ENCODE measurements at places on chromosomes 16 and 17.
A peak's percentile ranks its signal among the peaks of the same experiment; 100 is the strongest.

GRCh38 chr17:4487296-4487695 is 11.4 kb upstream of the SPNS2 start:
- H3K4me1 ChIP-seq: peaks cover 34% of the 10 kb centered on the region
- no peak overlapping the region for H3K27ac ChIP-seq
- peaks cover 5% of the 10 kb centered on the region for H3K36me3 ChIP-seq
- DNase-seq: no peak
- H3K4me3 ChIP-seq: no peak overlapping the region

DNA sequence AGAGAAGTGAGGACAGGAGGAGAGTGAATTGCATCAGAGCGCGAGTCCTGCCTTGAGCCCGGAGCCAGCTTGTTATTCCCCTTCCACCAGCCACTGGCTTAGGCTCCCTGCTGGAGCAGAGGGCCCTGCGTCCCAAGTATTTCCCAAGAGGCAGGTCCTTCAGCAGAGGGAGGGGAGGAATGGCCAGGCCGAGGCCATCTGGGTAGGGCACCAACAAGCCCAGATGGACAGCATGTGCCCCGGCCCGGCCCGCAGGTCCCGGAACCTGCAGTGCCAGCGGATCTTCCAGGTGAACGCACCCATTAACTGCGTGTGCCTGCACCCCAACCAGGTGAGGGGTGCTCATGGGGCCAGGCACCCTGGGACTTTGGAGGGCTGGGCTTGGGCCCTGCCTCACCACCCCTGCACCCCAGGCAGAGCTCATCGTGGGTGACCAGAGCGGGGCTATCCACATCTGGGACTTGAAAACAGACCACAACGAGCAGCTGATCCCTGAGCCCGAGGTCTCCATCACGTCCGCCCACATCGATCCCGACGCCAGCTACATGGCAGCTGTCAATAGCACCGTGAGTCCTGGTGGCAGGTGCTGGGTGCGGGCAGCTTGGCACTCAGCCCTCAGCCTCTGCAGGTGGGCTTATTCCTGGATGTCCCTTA is 1.7 kb downstream of the MLST8 start:
- H3K4me1 ChIP-seq: peaks cover 32% of the 10 kb centered on the region
- H3K27ac ChIP-seq: peak overlapping the region; percentile 72
- H3K27me3 ChIP-seq: peaks cover 4% of the 10 kb centered on the region
- H3K4me3 ChIP-seq: peak overlapping the region; percentile 73

DNA sequence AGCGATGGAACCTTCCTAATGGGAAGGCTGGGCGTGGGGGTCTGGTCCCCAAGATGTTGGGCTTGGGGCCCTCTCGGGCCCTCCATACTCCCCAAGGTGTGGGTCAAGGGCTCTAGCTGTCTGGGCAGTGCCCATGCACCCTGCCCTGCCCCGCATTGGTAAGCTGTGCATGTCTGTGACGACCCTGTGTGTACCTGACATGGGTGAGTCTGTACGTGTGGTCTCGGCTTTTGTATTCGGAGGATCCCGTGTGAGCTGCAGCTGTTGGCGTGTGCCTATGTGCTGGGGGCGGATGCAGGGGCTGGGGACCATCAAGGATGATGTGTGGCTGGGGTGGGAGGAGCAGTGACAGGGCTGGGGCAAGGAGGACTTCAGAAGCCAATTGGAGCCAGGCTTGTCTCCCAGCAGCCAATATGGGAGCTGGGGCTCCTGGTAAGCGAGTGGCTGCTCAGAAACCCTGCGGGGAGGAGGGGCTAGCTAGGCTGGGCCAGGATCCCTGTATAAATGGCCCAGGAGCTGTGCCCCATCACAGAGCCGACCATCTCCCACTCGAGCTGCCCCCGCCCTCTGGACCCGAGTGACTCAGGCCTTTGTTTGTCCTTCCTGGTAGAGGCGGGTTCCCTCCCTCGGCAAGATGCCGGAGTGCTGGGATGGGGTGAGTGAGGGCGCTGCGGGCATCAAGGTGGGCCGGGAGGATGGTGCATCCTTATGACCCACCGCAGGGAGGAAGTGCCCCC is at the start of gene NDRG4:
TSS of gene NDRG4 (plus strand) at position 529 of the 737 bp plus-strand sequence. CDS start at position 635, 106 bp downstream.
- no peak within 1 kb of the TSS for H3K4me3 ChIP-seq
- peaks cover 22% of the 10 kb centered on the region for H3K4me1 ChIP-seq
- peaks cover 1% of the 10 kb centered on the region for H3K27me3 ChIP-seq
- no peaks in the 10 kb centered on the region for H3K36me3 ChIP-seq
- DNase-seq: no peak
- no peak within 1 kb of the TSS for H3K27ac ChIP-seq

- H3K4me3 ChIP-seq: no peak overlapping the region
- H3K27ac ChIP-seq: no peak overlapping the region
- no peak for DNase-seq
- H3K27me3 ChIP-seq: peaks cover 44% of the 10 kb centered on the region
- no peaks in the 10 kb centered on the region for H3K36me3 ChIP-seq
Measured at GRCh38 chr17:39970157-39970692, 7.4 kb downstream of the GSDMA start.

GRCh38 chr16:81921843-81922584 is 89.3 kb downstream of the SDR42E1 start:
- no peak for DNase-seq
- H3K27ac ChIP-seq: no peak overlapping the region
- no peaks in the 10 kb centered on the region for H3K27me3 ChIP-seq
- no peaks in the 10 kb centered on the region for H3K4me1 ChIP-seq
- H3K4me3 ChIP-seq: no peak overlapping the region

DNA sequence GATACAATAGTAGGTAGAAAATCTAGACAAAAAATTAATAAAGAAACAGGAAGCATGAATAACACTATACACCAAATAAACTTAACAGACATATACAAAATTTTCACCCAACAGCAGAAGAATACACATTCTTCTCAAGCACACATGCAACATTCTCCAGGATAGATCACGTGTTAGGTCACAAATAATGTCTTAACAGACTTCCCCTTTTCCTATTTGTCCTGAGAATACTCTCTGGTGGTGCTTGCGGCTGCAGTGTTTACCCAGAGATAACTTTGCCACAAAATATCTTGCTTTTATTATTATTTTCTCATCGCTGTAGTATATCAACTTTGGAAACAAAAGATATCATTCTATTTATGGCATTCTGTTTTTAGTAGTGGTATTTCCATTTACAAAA is 40.6 kb upstream of the ZNF267 start:
- DNase-seq: no peak
- no peaks in the 10 kb centered on the region for H3K27me3 ChIP-seq
- no peak overlapping the region for H3K4me3 ChIP-seq

- DNase-seq: no peak
- peaks cover 2% of the 10 kb centered on the region for H3K36me3 ChIP-seq
- H3K4me1 ChIP-seq: peaks cover 31% of the 10 kb centered on the region
- peak overlapping the region; percentile 70 for H3K27ac ChIP-seq
- peak overlapping the region; percentile 75 for H3K4me3 ChIP-seq
- H3K27me3 ChIP-seq: no peaks in the 10 kb centered on the region
Measured at GRCh38 chr17:81833921-81834830, 674 bp downstream of the PPP1R27 start.

DNA sequence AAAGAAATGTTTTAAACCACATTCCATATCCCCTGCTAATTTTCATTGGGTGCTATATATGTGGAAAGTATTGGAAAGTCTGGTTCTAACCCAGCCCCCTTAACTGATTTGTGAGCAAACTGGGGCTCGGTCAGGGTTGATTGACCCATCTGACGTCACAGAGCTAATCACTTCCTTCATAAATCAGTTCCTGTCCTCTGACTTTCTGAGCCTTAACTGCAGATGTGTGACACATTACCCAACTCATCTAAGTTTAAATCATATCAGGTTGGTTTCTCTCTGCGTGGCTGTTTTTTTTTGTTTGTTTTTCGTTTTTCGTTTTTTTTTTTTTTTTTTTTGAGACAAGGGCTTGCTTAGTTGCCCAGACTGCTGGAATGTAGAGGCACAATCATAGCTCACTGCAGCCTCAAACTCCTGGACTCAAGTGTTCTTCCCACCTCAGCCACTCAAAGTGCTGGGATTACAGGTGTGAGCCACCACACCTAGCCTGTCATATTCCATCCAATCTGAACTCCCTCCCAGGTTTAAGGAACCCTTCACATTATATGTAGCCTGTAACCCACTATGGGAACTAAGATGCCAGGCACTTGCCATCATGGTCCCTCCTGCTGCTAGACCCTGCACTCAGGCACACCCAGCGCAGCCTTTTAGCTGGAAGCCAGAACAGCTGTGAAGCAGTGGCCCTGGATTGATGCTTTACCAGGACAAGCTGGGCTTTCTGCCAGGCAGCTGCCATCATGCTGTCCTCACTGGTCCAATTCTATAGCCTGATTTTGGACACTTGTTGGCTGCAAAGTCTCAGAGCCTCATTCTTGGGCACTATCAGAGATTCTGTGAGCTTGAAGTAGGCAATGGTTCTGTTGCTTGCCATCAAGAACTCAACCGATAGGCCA is 6.9 kb upstream of the BPTF start:
- H3K36me3 ChIP-seq: no peaks in the 10 kb centered on the region
- DNase-seq: no peak
- H3K27ac ChIP-seq: no peak overlapping the region
- H3K27me3 ChIP-seq: peaks cover under 1% of the 10 kb centered on the region
- H3K4me3 ChIP-seq: no peak overlapping the region
- no peaks in the 10 kb centered on the region for H3K4me1 ChIP-seq

DNA sequence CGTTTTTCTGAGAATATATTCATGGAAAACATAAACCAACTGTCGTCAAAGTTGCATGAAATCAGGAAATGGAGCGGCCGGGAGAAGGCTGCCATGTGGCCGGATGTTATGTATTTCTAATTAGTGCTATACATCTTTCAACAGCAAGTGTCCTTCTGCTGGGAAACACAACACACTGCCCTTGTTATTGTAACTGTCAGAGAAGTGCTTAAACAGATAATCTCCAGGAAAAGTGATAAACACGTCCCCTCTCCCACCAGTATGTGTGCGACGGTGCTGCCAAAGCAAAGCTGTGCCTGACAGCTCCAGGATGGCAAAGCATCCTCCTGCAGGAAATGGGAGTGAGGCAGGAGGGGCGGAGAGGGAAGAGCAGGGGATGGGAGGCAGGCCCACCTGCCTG is 111.8 kb downstream of the SMG6 start:
- DNase-seq: no peak
- no peaks in the 10 kb centered on the region for H3K27me3 ChIP-seq
- H3K4me3 ChIP-seq: no peak overlapping the region
- peaks cover 55% of the 10 kb centered on the region for H3K4me1 ChIP-seq
- H3K36me3 ChIP-seq: peaks cover 41% of the 10 kb centered on the region
- no peak overlapping the region for H3K27ac ChIP-seq

- DNase-seq: no peak
- H3K36me3 ChIP-seq: no peaks in the 10 kb centered on the region
- no peaks in the 10 kb centered on the region for H3K4me1 ChIP-seq
- no peak overlapping the region for H3K27ac ChIP-seq
- no peak overlapping the region for H3K4me3 ChIP-seq
Measured at GRCh38 chr16:62586128-62586862, 550.1 kb upstream of the CDH8 start.

- DNase-seq: no peak
- H3K4me3 ChIP-seq: no peak overlapping the region
- no peaks in the 10 kb centered on the region for H3K4me1 ChIP-seq
- no peak overlapping the region for H3K27ac ChIP-seq
- H3K36me3 ChIP-seq: peaks cover 59% of the 10 kb centered on the region
Measured at GRCh38 chr16:3601614-3602319, 9.6 kb downstream of the SLX4 start.

- no peak overlapping the region for H3K4me3 ChIP-seq
- DNase-seq: no peak
- H3K36me3 ChIP-seq: no peaks in the 10 kb centered on the region
- peaks cover 20% of the 10 kb centered on the region for H3K27me3 ChIP-seq
- H3K4me1 ChIP-seq: peaks cover 19% of the 10 kb centered on the region
Measured at GRCh38 chr17:6456321-6456720, 12.1 kb downstream of the PIMREG start.

DNA sequence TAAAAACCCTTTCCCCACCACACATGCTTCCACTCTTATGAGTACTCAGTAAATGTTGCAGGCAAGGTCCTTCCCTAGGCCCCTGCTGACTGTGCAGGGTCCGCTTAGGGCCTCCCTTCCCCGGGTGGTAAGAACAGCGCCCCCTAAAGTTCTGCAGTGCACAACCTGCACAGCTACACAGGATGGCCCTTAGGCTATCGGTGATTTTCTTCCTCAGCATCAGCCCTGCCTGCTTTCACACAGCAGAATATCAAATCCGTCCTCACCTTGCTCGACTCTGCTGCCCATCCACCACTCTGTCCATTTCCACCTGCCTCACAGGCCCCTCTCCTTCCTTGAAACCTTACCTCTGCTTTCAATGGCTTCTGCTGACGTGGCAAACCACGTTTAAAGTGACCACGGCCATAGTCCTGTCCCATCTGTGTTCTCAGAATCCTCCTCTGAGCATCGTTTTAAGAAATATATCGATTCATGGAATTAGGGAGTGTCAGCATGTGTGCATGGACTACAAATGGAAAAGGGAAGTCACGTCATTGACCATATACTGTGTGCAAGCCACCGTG is 51.4 kb upstream of the TMEM132E start:
- H3K36me3 ChIP-seq: no peaks in the 10 kb centered on the region
- H3K4me3 ChIP-seq: no peak overlapping the region
- no peaks in the 10 kb centered on the region for H3K4me1 ChIP-seq
- DNase-seq: no peak
- peaks cover 18% of the 10 kb centered on the region for H3K27me3 ChIP-seq

DNA sequence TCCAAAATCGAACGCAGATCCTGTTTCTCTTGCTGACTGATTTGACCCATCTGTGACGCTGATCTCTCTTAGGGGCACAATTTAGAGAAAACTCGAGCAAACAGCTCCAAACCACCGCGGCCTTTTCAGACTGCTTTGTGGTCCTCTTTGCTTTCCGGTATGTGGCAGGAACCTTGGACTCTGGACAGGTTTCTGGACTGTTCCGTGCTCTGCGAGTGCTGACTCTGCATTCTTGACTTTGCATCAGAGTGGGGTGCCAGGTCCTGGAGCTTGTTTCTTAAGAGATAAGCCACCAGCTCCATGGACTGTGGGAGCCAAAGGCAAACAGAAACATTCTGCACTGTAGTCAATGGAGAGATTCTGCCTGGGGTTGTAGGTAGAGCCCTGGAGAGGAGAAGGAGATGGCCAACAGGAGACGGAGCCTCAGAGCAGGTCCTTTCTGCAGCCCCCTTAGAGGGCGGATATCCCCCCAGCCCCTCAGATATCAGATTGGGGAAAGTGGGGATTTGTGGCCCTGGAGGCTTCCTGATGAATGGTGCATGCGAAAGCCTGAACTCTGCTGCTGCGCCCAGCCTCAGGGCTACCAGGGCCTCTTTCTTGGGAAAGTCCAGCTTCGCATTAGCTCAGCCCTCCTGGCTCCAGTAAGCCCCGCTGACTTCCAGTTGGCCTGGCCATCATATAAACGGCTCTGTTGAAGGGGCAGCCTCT is 65.6 kb downstream of the WIPI1 start:
- peaks cover 16% of the 10 kb centered on the region for H3K36me3 ChIP-seq
- no peaks in the 10 kb centered on the region for H3K27me3 ChIP-seq
- H3K4me1 ChIP-seq: peaks cover 3% of the 10 kb centered on the region
- no peak overlapping the region for H3K27ac ChIP-seq
- H3K4me3 ChIP-seq: no peak overlapping the region

- no peak overlapping the region for H3K27ac ChIP-seq
- no peak overlapping the region for H3K4me3 ChIP-seq
- H3K4me1 ChIP-seq: peaks cover 17% of the 10 kb centered on the region
- H3K27me3 ChIP-seq: peaks cover under 1% of the 10 kb centered on the region
- DNase-seq: no peak
- H3K36me3 ChIP-seq: no peaks in the 10 kb centered on the region
Measured at GRCh38 chr17:50848711-50849110, 13.3 kb downstream of the WFIKKN2 start.

GRCh38 chr16:8645831-8646230 is 24.3 kb downstream of the METTL22 start:
- no peaks in the 10 kb centered on the region for H3K27me3 ChIP-seq
- H3K4me3 ChIP-seq: no peak overlapping the region
- no peak for DNase-seq
- peaks cover 53% of the 10 kb centered on the region for H3K36me3 ChIP-seq

All from activated CD4-positive, alpha-beta memory T cell treated with anti-CD3 and anti-CD28 coated beads, Interleukin-2, amount 10 ng/mL, durations not matched to agents 7 days and 5 days (primary cell).